ENCODE measurements at places on chromosomes 4 and X.

DNA sequence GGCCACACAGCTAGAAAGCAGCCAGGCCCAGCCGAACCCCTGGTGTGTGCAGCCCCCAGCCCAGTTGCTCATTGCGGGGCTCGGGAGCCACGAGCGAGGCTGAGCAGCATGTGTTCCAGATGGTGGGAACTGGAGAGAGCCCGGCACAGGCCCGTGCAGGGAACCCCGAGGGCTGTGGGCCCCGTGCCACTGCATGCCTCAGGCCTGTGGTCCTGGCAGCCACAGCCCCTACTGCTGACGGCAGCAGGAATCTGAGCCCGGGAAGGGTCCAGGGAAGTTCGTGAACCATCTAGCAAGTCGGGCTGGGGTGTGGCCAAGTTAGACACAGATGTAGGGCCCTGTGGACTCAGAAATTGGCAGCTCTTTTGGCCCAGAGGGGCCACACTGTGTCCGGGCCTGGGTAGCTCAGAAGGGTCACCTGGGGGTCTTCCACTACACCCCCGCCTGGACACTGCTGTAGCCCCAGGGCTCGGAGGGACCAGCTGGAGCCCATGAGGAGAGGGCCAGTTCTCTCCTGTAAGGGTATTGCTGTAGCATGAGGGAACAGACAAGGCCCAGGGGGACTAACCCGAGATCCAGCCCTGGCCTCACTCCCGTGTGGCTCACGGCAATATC is 12.1 kb downstream of the HTRA3 start:
- no peak for DNase-seq

DNA sequence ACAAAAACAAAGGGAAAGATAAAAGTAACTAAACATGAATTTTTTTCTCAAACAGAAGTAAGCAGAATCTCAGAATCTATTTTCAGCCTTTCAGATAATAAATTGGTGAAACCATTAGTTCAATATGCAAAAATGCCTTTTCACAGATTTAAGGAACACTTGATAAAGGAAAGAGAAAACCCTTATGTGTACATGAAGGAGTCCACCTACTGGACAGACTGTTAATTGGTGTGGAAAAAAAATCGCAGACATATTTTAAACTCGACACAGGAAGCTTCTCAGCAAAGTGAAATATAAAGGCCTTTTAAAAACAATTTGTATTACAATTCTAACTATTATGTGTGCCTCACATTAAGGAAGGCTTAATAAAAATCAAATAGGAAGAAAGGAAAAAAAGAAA is 22.3 kb downstream of the COX7B2 start:
- DNase-seq = no peak

- no peak for DNase-seq
Measured at GRCh38 chr4:41881981-41882624, 53.1 kb upstream of the TMEM33 start.

- no peak for DNase-seq
Measured at GRCh38 chrX:67953658-67954057, 409.8 kb downstream of the AR start.

DNA sequence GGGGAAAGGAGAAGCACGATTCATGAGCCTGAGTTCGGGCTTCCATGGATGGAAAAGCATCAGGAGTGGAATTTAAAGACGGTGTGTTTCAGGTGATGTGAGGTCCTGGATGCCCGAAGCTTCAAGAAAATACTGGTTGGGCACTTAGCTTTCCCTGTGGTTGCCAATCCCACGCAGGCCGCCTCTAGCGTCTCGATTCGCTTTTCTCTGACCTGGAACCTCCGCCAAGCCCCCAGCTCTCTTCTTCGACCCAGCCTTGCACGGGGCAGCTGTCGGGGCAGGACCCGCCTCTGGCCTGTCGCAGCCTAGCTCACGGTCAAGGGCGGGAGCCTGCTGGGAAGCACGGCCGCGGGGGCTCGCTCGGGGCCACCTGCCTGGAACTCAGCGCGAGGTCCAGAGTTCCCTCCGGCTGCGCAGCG is 308 bp upstream of the TLR2 start:
- no peak for DNase-seq

DNA sequence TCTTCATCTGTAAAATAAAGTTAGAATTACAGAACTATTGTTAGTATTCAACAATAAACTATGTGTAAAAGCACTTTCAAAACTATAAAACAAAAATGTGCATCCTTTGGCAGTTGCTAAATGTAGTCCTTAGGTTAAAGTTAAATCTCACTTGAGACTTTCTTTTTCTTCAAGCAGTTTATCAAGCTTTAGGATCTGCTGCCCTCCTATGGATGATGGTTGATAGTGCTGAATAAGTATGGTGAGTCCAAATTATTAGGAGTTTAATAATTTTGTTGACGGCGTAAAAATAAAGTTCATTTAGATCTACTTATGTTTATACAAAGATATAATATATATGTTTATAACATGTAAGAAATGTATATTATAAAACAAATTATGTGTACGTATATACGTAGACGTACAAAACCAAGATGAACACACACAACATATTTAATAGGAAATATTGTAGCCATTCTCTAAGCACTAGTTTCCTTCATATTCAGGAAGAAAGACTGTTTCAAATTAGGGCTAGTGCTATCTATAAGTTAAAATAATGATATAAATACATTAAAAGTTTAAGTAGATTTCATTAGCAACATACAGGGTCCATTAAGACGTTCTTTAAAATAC is 22.3 kb downstream of the UGT2A2 start:
- no peak for DNase-seq

GRCh38 chr4:73844345-73844744 is 7.9 kb downstream of the CXCL6 start:
- no peak for DNase-seq

DNA sequence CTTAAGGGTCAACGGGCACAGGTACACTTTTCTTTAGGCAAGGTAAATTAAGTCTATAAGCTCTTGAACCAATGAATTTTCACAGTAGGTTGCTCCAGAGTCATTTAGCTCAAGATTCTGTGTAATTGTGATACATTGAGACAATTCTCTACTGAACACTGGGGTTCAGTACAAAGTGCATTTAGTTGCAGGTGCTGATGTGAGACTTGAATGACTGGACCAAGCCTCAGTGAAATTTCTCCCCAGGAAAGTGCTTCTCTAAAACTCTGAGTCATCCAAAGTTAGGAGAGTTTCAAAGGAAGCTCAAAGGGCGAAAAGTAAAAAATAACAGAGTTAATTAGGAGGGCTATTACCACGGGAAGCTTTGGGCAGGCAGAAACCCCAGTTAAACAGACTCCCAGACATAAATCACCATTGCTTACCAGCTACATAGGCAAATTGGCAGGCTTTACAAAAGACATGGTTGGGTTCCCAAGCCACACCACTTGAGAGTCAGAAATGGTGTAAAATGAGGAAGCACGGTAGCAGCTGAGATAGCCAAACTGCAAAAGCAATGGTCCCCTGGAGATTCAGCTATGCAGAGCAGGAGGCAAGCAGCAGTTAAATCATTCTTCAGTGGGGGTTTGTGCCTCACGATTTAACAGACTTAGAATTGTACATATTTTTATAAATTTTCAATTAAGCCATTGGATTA is 202.6 kb downstream of the PCDH19 start:
- no peak for DNase-seq

- peak; percentile 75 for DNase-seq
Measured at GRCh38 chr4:156971165-156971675, 379 bp downstream of the PDGFC start.

Measured in caudate nucleus (tissue), 63 donors.